Activated T-cell treated with anti-CD3 and anti-CD28 coated beads, Interleukin-2, amount 50 U/mL, for 72 hours (primary cell): ENCODE measurements at places on chromosomes 2 and 18. TPM values are rescaled to one million over a fixed set of nuclear protein-coding genes. Genes with fewer than 3 reads are reported as not detected.

DNA sequence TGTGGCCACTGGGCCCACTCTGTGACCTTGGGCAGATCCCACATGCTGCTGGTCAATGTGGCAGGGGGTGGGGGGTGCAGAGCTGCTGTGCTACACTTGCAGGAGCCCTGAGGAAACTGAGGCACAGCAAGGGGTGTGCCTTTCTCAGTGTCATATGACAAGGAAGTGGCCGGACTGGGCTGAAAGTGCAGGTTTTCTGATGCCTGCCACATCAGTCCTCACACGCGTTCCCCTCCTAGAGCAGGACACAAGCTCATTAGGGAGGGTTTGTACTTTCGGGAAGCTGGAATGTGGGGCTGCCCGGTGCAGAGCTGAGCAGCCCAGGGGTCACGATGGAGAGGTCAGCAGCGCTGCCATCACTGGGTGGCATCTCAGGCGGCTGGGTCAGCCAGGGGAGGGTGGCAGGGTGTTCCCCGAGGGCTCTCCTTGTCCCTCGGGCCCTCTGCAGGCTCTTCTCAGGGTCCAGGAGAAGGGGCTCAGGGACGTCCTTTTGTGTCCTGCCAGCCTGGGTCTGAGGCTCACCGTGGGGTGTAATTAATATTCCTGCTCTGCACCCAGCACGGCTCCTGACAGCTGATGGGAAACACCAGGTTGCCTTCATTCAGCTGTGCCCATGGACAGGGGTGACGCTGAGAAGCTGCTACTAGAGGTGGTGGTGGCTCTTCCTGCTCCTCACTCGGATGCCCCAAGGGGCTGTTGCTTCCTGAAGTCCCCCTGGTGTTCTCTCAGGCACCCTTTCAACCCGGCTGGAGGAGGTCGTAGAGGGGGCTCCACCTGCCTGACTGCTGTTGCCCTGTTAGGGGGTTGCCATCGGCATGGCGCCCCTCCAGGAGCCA, 62.1 kb upstream of the HDAC4 start:
- DNase-seq, result no peak

- DNase-seq, result no peak
Measured at GRCh38 chr18:26421931-26422330, 126.4 kb downstream of the KCTD1 start.

GRCh38 chr18:24176727-24177416, 38.0 kb downstream of the CABYR start:
- DNase-seq, result peak; percentile 61

Gene ADAM23
- 3.0 TPM for total RNA-seq

DNA sequence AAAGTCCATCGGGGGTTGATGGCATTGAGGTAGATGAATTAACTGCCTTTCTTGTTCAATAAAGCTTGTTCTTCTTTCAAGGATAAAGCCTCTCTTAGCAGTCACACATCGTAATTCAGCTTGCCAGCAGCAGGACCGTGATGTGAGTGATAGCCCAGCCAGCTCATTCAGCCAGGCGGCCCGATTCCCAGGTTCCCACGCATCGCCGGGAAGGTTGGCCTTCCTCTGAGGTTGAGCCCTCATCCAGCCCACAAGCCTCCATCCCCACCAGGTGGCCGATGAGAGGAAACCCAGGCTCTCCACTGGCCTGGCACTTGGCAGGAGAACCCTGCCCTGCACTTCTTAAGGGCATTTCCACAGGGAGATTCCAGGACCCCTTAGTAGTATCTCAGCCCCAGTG, 4.7 kb downstream of the AGAP1 start:
- DNase-seq, result no peak

DNA sequence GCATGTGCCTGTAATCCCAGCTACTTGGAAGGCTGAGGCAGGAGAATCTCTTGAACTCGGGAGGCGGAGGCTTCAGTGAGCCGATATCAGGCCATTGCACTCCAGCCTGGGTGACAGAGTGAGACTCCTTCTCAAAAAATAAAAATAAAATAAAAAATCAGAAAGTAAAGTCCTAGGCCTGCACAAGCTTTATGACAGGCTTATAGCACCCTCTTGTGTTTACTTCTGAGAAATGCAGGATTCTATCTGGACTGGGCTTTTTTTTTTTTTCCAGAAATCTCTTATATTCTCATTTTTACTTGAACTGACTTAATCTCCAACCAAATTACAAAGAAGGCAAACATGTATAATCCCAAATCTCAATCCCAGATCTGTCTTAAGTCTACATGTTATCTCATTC, 26.1 kb upstream of the REG3G start:
- no peak for DNase-seq

Gene TMEM200C
- not detected for total RNA-seq

DNA sequence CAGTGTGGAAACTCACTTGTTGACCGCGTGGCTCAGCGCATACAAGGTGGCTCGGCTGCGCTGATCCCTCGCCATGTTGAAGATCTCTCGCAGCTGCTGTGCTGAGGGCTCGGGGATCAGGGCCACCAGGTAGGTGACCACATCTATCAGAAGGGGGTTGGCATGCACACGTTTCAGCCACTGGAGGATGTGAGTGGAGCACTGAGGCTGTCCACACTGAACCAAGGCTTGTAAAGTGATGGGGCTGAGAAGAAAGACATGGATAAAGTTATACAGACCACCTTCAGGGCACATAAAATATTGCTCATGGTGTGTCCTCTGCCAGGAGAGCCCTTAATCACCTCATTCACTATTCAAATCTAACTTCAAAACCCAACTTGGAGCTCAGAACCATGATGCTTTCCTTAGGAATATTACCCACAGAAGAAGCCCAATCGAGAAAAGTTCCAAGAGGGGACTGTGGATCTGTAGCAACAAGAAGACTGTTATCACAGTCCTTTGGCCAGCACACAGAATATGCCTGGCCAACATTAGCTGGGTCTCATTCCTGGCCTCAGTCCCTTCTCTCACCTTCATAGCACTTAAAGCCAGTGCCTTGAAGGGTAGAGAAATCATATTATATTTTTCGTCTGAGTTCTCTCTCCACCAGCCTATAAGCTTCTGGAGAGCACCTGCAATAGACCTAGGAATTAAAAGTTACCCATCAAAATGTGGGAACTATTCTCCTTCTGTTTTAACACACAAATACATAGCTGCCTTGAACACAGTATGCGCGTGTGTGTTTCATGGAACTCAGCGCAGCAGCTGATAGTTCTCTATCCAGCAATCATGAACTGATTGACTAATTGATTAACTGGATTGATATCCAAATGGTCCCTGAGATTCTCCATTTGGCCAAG, 11.3 kb downstream of the APOB start:
- DNase-seq, result no peak

Gene ACKR3
- total RNA-seq, result 0.83 TPM

- no peak for DNase-seq
Measured at GRCh38 chr2:107018366-107018765, 132.4 kb upstream of the ST6GAL2 start.

GRCh38 chr2:30979822-30980245, 158.4 kb downstream of the GALNT14 start:
- peak; percentile 12 for DNase-seq

GRCh38 chr2:3291113-3291512, 86.5 kb downstream of the EIPR1 start:
- no peak for DNase-seq

DNA sequence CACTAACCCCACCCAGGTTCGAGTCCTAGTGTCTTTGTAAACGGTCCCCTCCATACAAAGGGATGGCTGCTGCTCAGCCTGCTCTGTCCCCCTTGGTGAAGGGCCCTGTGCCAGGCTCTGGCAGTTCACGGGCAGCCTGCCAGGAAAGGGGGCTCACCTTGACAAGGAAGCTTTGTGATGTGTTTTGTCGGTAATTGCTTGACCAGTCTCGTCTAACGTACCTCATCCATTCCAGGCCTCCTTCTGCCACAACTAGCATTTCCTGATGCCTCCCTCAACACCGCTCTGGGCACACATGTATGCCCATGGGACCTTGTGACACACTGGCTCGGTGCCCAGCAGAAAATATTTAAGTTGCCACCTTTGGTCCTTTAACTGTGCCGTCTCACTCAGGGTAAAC, 171.9 kb downstream of the KLHL29 start:
- DNase-seq, result no peak

DNA sequence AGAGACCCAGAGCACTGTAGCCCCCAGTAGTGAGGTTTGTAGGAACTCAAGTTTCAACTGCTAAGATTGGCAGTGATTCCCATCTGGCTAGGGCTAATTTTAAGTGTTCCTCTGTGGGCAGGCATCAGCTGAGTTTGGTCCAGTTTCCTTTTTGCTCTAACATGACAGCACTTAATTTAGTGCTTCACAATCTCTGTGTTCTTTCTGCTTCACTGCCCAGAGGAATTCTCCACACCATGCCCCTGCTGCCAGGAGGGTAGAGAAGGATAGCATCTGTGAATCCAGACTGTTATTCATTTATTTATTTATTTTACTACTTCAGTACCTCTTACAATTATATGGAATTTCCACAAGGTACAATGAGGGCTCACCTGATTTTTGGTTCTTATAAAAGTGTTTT, 549.9 kb upstream of the FSIP2 start:
- DNase-seq, result no peak

DNA sequence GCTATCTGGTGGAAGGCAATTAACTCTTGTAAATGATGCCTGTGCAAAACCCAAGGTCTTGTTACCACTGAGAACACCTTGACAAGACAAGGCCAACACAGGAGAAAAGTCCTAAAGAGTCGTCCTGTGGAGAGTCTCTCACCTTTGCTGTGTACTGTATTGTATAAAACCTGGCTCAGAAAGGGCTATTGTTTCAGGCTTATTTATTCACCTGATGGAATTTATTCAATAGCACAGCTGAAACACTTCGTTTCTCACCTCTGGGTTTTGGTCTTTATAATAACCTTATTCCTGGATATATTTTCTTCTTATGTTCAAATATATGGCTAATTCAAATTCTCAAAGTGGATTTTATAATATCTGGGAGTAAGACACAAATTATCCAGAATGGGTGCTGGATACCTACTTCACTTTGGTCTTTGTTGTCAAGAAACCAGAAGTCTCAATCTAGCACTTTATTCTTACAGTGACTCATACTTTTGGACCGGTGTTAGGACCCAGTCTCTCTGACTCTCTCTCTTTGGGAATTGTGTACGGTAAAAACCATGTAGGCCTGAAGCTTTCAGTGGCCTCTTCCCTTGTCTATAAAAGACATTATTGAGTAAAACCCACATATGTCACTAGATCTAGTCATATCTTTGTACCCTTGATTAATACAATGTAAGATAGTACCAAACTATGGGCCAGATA, 16.1 kb upstream of the STAT4 start:
- DNase-seq, result no peak

Gene HOXD9
- total RNA-seq, result not detected

DNA sequence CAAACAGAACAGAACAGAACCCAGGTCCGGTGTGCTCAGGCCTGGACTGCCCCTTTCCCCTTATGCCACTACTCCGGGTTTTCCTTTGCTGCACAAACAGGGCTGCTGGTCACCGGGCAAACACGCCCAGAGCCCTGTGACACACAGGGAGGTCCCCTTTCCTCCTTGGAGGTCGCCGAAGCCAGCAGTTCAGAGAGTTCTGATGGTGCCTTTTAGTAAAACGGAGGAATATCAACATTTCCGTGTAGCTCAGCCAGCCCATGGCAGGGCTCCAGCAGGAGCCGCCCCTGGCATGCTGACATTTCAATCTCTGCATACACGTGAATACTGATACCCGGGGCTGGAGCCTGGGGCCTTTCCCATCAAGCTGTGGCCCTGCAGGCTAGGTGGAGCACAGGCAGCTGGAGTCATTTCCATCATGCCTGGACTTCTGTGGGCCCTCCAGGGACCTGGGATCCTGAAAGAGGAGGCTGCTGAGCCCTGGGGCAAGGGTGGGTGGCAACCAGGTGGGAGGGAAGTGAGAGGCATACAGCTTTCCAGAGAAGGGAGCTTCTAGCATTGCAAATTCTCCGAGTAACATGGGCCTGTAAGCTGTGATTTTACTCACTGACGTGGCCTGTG, 91.4 kb upstream of the PXDN start:
- no peak for DNase-seq

Gene RFX8
- total RNA-seq, result 2.3 TPM

DNA sequence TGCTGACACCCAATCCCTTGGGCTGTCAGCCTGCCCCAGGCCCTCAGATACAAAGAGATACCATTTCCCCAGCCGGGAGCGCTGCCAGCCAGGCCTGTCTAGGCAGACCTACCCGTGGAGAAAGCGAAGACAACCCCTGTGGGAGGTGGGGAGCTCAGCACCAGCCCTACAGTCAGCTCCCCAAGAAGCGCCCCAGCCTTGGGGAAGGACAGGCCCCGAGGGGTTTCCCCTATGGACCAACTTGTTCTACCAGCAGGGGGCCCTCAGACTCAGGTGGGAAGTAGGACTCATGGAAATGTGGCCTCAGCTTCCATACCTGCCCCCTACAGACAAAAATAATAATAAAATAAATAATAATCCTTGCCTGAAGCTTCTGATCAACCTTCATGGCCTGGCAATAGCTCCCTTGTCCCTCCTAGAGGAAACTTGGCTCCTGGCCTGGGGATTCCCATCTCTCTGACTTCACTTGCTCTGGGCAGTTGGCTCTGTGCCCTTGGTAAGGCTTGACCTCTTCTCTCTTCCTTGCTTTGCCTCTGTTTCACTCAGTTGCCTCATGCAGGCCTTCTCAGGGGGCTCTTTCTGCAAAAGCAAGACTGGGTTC, 7.0 kb downstream of the SLC35F6 start:
- DNase-seq, result peak; percentile 25

DNA sequence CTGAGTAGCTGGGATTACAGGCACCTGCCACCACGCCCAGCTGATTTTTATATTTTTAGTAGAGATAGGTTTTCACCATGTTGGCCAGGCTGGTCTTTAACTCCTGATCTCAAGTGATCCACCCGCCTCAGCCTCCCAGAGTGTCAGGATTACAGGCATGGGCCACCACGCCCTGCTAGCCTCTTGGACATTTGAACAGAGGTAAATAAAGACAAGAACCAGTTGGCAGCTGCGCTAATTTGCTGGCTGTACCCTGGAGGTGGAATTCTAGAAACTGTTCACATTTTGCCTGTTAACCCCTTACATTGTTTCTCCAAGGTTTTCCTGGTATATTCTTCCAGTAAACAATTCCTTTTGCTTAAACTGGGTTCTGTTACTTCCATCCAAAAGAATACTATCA, 132.9 kb downstream of the CDH2 start:
- no peak for DNase-seq

Gene RAB11FIP5
- 6.6 TPM for total RNA-seq

- DNase-seq, result no peak
Measured at GRCh38 chr2:102112692-102113665, 29.6 kb upstream of the IL1R1 start.

Gene TTC39C
- 38.8 TPM for total RNA-seq

Gene VWC2L
- not detected for total RNA-seq

DNA sequence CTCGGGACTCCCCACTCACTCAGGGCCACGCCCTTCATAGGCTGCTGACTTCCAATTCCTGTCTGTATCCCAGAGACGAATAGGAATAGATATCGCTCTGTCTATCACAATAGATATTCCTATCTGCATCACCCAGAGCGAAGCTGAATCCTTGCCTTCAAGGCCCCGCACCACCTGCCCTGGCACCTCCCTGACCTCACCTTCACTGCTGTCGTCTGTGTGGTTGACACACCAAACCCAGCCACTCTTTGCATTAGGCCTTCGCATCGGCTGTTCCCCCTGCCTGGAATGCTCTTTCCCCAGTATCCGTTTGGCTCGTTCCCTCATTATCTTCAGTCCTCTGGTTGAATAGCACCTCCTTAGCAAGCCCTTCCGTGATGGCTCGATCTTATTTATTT, 43.5 kb downstream of the ATOH8 start:
- no peak for DNase-seq

Gene OSR1
- total RNA-seq, result not detected

Gene TOGARAM2
- 4.0 TPM for total RNA-seq

Gene SNED1
- total RNA-seq, result 4.1 TPM
